ENCODE measurements at places on chromosomes 6 and 20. TPM values are rescaled to one million over a fixed set of nuclear protein-coding genes. Genes with fewer than 3 reads are reported as not detected.

The CCHCR1 gene
- total RNA-seq: 14.2 TPM

The SPATS1 gene
- not detected for total RNA-seq

GRCh38 chr6:97969065-97969464, 686.0 kb upstream of the MMS22L start:
- no peak for DNase-seq

GRCh38 chr6:129659590-129660345, 50.2 kb downstream of the ARHGAP18 start:
- DNase-seq: no peak

DNA sequence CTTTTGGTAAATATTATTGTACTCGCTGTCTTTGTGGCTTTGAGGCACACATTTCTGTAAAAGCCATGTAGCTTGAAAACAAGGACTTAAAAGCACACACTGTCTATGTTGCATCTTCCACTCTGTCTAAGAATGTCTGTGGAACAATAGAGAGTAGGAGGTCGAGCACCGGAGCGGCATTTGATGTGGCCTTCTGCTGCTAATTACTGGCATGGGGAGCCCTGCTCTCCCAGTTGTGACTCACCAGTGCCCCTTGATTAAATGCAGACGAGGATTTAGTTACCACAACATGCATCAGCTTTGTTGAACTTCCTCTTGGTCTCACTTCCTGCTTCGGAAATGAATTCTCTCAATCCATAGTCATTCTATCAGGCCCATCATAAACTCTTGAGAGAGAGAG, 680.7 kb upstream of the SLC35B3 start:
- DNase-seq: no peak
